ENCODE measurements at places on chromosomes 3 and 15.
A peak's percentile ranks its signal among the peaks of the same experiment; 100 is the strongest.

DNA sequence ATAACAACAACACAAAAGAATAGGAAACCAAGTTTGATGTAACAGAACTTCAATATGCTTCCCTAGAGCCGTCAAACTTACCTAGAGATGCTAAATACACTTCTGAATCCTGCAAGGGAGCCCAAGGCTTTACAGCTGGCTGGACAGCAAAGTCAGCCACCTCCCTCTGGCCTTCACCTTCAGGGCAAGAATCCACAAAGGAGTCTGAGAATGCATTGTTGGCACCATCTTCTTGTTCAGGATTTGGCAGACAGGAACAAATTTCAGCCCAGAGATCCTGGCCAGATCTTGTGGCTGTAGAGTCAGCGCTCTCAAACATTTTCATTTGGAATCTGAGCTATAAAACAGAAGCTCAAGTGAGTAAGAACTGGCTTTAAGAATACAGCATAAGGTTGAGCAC lies 2.2 kb downstream of the CCDC32 start:
- no peak for ATAC-seq

DNA sequence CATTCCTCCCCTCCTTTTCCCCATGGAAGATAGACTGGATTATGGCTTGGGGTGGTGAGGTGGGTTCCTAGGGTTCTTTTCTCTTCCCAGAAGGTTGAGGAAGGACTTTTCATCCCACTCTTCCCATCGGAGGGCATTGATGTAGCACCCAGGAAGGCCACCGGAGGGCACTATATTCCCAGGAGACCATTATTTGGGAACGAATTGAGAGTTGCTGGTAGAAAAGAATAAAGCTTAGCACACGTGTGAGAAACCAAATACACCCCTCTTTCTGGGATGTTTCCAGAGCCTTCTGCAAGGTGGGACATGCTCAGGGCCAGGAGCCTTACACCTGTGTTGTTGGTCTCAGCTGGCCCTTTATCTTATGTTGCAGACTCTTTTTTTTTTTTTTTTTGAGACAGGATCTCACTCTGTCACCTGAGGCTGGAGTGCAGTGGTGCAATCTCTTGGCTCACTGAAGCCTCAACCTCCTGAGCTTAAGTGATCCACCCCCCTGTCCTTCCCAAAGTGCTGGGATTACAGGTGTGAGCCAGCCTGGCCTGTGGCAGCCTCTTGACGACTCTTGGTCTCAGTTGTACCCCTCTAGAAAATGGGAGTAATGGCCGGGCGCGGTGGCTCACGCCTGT lies 6.3 kb upstream of the CDC25A start:
- ATAC-seq, result peak; percentile 90

- no peak for ATAC-seq
Measured at GRCh38 chr3:55161231-55161630, 233.4 kb upstream of the LRTM1 start.

DNA sequence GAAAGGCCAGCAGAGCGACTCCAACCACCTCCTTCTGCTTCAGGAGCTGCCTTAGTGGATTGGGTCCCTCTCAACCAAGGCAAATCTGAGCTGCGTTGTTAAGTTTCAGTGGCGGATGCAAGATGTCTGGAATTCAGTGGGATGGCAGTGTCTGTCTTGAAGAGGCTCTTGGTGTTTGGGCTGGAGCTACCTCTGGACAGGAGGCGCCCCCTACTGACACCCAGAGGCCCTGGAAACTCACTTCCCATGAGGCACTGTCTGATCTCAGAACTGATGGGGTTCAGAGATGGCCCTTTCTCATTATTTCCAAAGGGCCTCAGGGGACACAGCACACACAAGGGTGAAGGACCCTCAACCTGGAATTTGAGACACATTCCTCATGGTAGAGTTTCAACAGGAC lies 6.0 kb upstream of the SLC28A1 start:
- peak; percentile 97 for ATAC-seq

DNA sequence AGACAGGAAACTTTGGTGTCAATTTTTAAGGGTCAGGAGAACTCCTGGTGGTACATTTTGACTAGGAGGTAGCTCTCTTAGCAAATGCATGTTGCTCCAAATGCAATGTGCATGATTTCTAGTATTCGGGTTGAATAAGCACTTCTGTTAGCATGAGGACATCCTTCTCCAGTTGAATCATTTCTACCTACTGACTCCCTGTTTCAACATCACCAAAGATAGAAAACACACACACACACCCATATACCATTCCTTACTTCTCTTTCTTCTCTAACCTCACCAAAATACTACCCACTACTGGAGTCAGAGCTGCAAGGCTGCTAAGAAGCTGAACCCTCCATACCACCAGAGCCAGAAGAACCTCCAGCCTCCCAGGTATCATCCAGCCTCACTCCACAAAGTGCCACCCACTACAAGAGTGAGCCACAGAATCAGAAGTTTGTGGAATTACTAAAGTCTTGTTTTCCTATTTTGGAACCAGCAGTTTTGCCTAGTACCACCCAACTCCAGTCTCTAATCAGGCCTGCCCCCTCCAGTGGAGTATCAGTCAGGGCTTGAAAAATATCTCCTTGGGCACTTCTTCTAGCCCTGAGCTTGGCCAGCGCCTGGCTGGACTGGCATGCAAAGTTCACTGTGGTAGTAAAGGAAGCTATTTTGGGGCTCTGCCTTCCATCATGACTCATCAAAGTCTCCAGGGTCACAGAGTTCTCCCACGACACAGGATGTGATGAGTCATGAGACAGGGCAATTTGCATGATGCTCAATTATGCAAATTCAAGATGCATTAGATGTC lies 110.3 kb downstream of the CYP19A1 start:
- ATAC-seq, result peak; percentile 80

DNA sequence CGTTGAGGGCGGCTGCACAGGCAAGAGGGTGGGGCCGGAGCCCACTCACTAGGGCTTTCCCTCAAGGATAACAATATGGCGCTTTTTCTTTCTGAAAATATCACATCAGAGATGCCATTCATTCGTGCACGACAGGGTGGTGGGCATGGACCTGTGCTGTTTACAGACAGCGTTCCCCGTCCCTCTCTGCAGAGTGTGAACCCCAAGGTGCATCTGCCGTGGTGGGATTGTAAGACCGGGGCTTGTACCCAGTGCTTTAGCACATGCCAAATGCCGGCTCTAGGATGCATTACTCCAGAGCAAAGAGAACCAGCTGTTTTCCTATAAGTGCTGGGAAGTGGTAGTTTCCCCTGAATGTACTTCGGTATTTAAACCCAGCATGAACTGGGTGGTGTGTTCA lies 37.0 kb downstream of the CHDH start:
- no peak for ATAC-seq
